ENCODE measurements at places on chromosomes 12 and 14. TPM values are rescaled to one million over a fixed set of nuclear protein-coding genes. Genes with fewer than 3 reads are reported as not detected.
A peak's percentile ranks its signal among the peaks of the same experiment; 100 is the strongest.

TEX52 gene
- total RNA-seq = not detected

HOXC9 gene
- total RNA-seq = not detected

HNF1A gene
- not detected for total RNA-seq

TRMT5 gene
- 17.8 TPM for total RNA-seq

- no peak overlapping the region for H3K4me3 ChIP-seq
- no peaks in the 10 kb centered on the region for H3K36me3 ChIP-seq
- DNase-seq = no peak
- no peak overlapping the region for H3K27ac ChIP-seq
- no peaks in the 10 kb centered on the region for H3K27me3 ChIP-seq
These were observed 83.8 kb upstream of the VRK1 start for GRCh38 chr14:96713426-96713825.

DNA sequence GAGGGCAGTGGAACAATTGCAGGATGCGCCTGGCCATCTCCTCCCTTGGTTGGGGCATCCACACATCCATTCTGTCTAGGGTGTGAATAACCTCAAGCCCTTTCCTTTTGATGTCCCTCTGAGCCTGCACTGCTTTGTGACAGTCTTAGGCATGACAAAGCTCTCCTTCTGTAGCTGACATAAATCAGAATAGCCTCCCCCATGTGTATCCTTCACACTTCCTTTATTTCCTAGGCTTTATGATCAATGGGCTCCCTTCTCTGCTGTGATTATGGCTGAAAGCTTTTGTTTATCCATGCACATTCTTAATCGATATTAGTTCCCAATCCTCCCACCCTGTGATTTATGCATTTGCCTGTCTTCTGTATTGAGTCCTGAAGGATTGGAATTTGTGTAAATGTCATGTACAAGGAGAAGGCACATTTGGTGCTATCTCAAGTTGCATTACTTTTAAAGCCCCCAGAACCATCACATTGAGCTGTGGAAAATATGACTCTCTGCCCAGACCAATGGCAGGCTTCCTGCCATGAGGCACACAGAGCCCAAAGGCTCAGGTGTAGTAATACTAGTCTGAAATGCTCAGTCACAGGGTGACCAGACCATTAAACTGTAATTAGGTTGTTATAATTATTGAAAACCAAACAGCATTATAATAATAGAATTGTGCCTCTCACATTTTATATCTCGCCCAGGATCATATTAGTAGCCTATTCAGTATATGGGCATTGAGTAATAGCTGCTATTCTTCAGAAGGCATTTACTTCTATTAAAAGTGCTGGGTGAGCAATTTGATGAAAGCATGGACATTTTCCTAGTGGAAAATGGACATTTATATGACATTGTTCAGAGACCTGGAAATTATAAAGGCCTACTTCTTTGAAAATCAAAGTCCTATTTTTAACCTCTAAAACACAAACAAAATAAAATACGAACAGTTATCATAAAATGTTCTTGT is 14.0 kb downstream of the EMP1 start:
- H3K36me3 ChIP-seq = no peaks in the 10 kb centered on the region
- peak; percentile 14 for DNase-seq
- H3K27ac ChIP-seq = no peak overlapping the region

- H3K4me3 ChIP-seq = no peak overlapping the region
- no peak overlapping the region for H3K27ac ChIP-seq
- DNase-seq = no peak
- no peaks in the 10 kb centered on the region for H3K36me3 ChIP-seq
These were observed 23.3 kb upstream of the SOCS2 start for GRCh38 chr12:93549174-93549573.

DNA sequence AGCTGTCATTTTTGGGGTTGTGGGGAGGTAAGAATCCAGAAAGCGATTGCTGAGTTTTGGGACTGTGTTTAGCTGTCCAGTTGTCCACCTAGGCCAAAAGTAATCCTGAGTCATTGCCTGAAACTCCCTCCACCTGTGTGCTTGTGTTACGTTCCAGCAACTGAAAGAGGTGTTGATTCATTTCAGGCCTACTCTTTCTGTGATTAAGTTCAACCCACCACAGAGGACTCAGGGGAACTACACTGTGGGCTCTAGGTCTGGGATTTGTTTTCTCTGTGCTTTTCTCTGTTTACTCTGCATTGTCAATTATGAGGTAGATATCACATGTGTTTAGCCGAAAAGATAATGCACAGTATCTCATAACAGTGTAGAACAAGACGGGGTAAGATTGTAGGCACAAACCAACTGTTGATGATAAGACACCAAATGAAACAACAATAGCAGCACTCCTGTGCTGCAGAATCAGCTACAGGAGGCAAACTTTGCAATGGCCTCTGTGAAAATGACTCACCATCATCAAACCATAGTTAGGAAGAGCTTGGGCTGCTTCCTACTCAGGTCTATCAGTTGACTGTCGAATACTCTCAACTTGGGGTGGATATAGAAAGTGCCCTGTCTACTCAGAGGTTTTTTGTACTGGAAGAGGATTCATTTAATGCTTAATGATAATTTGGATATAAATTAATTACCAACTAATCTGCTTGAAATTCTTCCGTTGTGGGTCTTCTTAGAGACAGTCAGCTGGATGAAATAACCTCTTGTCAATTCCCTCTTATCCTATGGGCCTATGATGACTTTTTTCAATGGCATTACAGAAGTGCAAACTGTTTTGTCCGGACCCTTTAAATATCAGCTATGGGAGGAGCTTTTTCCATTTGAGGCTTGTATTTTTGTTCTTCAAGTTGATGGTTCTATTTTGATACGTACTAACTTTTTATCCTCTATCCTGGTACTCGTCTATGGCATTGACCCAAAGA is 385.9 kb downstream of the BMP4 start:
- no peaks in the 10 kb centered on the region for H3K27me3 ChIP-seq
- no peak overlapping the region for H3K27ac ChIP-seq
- no peak for DNase-seq
- H3K36me3 ChIP-seq = no peaks in the 10 kb centered on the region

DNA sequence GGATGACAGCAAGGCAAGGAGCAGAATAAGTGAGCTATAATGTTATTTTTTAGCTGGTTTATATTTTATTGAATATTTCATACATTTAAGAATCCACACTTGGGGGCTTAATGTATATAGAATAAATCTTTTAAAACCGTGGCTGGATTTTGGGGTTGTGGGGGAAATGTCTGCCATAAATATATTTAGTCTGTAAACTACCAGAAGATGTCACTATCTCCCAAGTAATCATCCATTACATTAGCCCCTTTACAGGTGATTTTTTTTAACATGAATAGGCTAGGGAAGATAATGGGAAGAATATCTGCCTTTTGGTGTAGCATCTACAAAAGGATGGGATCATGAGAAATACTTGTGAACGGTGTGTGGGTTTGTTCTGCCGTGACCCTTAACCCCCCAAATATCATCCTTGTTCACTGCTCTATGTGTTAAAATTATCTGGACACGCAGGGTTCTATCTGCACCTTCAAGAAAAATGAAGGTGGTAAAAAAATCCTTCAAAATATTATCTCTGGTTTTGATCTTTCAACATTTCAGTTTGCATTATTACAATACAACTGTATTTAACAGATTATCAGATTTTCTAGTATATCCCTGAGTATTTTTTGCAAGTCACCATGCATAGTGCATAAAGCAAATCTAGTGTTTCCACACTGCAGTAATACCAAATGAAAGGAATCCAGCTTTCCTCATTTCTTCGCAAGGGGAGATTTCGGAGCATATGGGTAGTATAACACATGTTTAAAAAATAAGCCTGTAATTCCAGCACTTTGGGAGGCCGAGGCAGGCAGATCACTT is 8.0 kb upstream of the SLC17A8 start:
- H3K4me1 ChIP-seq = no peaks in the 10 kb centered on the region
- DNase-seq = peak; percentile 57
- no peak overlapping the region for H3K4me3 ChIP-seq
- H3K36me3 ChIP-seq = no peaks in the 10 kb centered on the region

Data from neural progenitor cell (in vitro differentiated cells).